Activated naive CD8-positive, alpha-beta T cell treated with anti-CD3 and anti-CD28 coated beads, Interleukin-2, amount 50 U/mL, for 16 hours (primary cell): ENCODE measurements at places on chromosomes 12 and 14.

DNA sequence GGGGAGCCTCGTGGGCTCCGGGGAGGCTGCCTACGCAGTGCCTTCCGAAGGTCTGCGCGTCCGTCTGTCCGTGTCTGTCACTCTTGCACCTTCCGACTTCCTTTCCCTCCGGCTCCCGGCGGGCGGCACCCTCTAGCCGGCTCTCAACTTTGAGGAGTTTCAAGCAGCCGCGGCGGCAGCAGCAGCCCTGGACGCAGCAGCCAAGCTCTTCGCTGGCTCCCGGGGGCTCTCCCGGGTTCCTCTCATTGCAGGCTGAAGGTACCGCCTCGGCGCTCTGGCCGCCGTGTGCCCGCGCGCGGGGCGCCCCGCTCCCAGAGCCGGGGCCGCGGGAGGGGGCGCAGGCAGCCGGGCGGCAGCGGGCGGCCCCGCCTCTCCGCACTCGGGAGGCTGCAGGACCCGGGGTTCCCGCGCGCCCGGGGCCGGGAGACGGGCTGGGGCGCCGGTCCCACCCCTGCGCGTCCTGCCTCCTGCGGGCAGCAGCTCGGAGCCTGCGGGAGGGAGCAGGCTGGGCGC is at the start of the genes AMIGO2 and PCED1B:
TSS of gene AMIGO2 (minus strand) at position 492 of the 513 bp plus-strand sequence. CDS start 957 bp downstream, outside the sequence.
TSS of gene PCED1B (plus strand) at position 154 of the 513 bp plus-strand sequence. CDS start 155,443 bp downstream, outside the sequence.
- peak; percentile 22 for DNase-seq

DNA sequence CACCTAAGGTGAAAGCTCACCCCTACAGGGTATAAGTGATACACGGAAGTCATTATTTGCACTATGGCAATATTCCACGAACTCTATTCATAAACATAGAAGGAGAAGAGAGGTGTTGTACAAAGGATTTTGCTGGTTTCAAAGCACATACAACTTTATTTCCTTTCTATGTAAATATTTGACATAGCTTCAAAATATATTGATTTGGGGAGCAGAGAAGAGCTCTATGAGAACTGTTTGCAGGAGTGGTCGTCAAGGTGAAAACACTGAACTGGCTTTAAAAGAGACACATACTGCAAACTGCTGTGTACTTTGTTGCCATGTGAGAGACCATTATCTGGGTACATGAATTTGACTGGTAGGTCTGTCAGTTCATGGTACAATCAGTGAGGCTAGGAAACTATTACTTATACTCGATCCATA is 16.7 kb downstream of the CNIH1 start:
- DNase-seq = no peak

DNA sequence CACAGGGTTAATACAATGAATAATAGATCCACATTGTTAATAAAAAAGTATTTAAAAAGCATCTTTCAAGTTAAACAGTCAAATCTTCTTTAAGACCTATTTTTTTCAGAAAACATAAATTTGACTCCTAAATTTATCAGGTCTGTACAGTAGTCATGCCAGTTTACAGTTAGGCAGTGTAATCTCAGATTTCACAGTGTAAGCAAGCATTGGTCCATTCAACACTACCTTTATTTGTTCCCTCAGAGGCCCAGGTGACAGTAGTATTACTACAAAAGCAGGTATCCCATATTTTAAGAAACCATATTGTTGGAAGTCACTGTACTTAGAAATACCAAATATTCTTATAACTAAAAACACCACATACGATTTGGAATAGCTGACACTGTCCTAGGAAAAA is 6.1 kb downstream of the ATP2B1 start:
- no peak for DNase-seq

- DNase-seq = no peak
Measured at GRCh38 chr12:9364224-9365176, 156.3 kb upstream of the PZP start.

- DNase-seq = no peak
Measured at GRCh38 chr14:20522332-20522731, 17.0 kb downstream of the RNASE10 start.

DNA sequence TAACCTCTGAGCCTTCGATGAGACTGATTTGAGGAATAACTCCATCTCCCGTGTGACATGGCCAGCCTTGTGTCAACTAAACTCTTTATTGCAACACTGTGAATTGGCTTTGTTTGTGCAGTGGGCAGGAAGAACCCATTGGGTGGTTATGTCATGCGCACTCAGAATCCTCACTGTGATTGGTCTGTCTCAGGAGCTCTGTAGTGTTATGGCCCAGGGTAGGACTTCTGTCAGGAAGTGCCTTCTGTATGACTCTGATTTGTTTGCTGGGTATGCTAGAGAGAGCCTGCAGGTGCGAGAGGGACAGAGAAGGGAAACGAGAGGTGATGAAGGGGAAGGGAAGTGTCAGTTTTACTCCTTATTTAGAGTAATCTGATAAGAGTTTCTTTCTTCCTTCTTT is 71.5 kb upstream of the DCD start:
- no peak for DNase-seq

DNA sequence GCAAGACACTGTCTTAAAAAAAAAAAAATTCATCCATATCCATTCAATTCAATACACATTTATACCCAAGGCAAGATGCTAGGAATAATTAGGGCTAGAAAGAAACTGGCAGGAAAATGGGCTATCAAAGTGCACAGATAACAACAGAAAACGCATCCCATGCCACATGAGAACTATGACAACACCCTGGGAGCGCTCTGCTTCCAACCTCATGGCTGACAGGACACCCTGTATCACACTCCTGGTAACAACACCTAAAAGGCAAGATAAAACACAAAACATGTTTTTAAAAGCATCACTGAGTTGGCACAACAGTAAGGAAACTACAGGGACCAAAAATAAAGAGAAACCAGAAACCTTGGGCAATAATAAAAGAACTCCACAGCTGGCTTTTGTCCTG is 54.9 kb downstream of the ZFYVE21 start:
- DNase-seq = no peak

DNA sequence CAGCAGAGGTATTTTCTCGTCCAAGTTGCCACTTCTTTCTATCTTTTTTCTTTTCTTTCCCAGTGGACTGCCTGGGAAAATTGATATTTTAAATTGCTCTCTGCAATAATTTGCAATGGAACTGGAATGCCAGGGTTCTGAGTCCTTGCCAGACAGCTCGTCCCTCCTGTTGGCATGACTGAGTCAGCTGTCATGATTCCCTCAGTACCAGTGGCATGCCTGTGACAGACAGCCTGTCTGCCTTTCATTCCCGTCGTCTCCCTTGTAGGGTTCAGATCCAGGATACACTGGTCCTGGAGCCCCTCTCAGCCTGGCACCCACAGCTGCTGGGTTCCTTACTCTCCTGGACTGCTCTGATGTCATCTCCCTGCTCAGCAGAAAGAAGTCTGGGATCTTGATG is 84.8 kb downstream of the PTPN11 start:
- no peak for DNase-seq

GRCh38 chr12:82357845-82358199 is 365 bp downstream of the CCDC59 start:
- no peak for DNase-seq

GRCh38 chr12:18470251-18470650 is 208.9 kb downstream of the PIK3C2G start:
- DNase-seq = no peak

- no peak for DNase-seq
Measured at GRCh38 chr14:95445676-95446075, 70.8 kb downstream of the SYNE3 start.

DNA sequence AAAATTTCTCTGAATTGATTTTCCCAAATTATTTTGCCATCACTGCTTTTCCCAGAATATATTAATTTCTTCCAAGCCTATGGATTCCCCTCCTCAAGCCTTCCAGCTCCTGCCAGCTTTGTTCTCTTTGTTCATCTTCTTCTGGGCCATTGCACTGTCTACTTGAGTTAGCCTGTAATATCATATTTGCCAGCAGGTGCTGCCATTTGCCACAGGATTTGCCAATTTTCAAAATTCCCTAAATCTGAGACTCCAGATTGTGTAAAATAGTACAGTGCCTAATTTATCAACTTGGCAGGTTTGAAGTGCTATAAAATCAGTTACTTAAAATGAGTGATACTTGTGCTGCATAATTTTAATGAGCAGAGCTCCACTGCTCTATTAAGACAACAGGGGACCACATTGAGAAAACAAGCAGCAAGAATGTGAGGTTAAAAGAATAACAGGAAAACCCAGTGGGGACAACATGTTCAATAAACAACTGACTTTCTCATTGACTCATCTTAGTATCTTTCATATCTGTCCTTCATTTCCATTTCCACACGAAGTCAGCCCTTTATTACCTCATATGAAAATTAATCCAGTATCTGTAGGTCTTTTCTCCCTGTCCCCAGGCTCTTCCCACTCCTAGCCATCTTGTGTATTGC is 84.6 kb upstream of the CCDC196 start:
- no peak for DNase-seq

DNA sequence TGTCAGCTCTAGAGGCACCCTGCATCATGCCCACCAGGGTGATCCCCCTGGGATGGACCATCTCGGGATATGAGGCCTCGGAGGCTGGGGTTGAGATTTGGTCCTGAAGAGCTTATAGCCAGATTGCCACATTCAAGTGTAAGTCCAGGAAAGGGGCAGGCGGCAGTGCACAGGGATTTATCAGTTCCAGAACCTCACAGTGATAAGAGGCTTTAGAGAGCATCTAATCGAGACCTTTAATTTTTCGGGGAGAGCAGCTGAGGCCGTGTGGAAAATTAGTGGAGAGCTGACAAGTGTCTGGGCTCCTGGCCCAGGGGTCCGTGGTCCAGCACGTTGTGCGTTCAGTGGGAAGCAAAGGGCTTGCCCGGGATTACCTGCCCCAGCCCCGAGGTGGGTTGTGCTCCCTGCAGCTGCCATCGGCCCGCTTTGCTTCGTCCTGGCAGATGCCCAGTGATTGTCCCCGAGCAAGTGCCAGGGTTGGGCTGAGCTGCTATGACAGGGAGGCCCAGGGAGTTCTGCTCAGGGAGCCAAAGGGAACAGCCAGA is 52.1 kb downstream of the C14orf132 start:
- DNase-seq = no peak

DNA sequence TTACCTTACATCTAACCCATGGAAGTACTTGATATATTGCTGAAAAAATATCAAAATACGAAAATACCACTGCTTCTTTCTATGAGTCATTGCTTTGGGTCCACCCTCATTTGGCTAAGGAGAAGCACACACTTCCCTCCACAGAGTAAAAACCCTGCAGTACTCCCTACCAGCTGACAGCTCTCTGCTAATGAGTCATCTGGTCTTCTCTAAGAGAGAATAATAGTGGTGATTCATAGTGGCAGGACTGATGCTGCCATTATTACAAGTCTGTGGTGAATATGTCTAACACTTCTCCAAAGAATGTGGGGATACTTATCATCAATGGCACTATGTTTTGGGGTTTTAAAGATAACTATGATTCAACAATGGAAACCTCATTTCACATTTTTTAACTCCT is 90.7 kb downstream of the PPFIA2 start:
- DNase-seq = no peak
